Caki2 (cell line): ENCODE measurements at places on chromosomes 11 and 22. TPM values are rescaled to one million over a fixed set of nuclear protein-coding genes. Genes with fewer than 3 reads are reported as not detected.

The DAGLA gene
- total RNA-seq, result 0.74 and 2.4 TPM in 2 replicates

The TEAD1 gene
- 16.5 and 26.0 TPM in 2 replicates for total RNA-seq

The MAJIN gene
- total RNA-seq, result 0.38 TPM in 1 of 2 replicates, not detected in the other

The HBG1 gene
- not detected in 2 replicates for total RNA-seq

The GAL gene
- total RNA-seq, result not detected in 2 replicates

The FAM181B gene
- 1.8 and 5.0 TPM in 2 replicates for total RNA-seq

The DLG2 gene
- 0.06 and 0.20 TPM in 2 replicates for total RNA-seq

The TESMIN gene
- 2.4 and 8.9 TPM in 2 replicates for total RNA-seq

The RIMBP3C gene
- 0.20 and 3.6 TPM in 2 replicates for total RNA-seq

The NOL12 gene
- 70.5 and 107 TPM in 2 replicates for total RNA-seq
